ENCODE measurements at places on chromosomes 3 and 15.
A peak's percentile ranks its signal among the peaks of the same experiment; 100 is the strongest.

GRCh38 chr15:99059010-99059981, 45.6 kb upstream of the SYNM start:
- DNase-seq: peak; percentile 82

GRCh38 chr3:176491084-176491483, 706.2 kb downstream of the TBL1XR1 start:
- no peak for DNase-seq

DNA sequence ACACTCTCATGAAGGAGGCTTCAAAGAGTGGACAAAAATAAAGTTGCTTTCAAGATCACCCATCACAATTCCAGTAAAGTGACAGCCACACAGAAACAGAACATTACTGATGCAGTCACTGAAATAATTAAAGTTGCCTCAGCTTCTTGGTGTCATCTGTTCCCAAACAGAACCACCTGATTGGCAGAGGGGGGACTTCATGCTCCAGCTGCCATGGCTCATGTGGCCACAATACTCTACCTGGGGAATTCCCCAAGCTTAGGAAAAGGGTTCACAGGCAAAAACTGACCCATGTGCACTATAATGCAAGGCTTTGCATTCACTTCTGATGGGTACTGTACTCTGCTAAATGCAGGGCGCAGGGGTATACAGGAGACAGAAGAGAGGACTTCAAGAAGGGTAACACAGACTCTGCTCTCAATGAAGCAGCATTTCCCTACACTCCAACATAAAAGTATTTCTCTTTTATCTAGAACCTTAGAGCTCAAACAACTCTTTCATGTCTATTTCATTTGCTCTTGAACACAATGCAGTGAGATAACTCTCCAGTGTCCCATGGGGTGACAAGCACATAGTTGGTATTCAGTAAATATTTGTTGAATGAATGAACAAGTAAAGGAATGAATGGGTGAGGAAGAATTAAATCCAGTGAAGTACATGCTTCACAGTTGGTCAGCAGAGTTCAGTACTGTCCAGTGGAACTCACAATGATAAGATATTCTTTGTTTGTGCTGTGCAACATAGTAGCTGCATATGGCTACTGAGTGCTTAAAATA, 8.6 kb upstream of the CTNNB1 start:
- DNase-seq: no peak

GRCh38 chr3:87311309-87311708, 34.9 kb upstream of the POU1F1 start:
- no peak for DNase-seq

DNA sequence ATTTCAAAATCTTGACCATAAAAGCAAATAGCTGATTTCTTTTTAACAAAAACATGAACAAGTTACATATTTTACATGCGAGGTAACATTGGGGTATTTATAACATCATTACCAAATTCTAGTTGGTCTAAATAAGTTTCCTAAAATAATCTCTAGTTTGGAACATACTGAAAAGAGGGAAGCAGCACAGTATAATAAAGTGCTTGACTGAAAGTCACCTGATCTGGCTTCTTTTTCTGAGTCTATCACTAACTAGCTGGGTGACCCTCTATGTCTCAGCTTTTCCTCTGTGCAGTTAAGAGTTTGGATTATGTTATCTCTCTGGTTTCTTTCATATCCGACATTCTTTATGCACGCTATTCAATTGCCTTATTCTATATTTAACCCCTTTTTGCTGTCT, 19.8 kb upstream of the CNTN4 start:
- DNase-seq: no peak

- no peak for DNase-seq
Observed at GRCh38 chr3:61572879-61573278, 11.5 kb downstream of the PTPRG start.

DNA sequence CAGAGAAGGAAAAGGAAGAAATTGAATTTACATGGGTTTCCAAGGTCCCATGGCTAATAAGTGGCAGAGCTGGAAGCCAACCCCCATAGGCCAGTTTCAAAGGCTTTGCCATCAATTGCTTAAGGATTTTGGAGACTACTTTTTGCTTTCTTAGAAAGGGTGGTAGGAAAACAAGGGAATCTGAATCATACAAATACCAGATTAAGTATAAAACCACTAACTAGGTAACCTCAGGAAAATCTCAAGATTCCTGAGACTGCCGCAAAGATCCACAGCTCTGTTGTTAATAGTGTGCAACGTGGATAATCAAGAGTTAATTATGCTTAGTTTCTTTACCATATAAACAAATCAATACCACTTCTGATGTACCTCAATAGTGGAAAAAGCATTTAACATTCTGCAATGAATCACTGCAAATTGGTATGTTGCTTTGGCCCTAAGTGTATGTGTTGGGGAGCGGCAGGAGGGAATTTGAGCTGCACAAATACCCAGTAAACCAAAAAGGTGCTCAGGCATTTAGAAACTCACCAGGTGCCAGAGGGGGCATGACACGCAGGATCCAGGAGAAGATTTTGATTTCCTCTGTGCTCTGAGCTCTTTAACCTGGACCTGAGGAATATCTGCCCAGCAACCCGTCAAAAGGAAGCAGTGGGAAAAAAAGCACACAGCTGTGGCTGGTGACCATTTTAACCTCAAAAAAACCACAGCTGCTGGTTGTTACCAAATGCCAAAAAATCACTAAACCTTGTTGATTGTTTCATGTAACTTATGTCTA, 22.0 kb downstream of the AADAC start:
- DNase-seq: no peak

GRCh38 chr3:48155122-48155521, 33.1 kb downstream of the CDC25A start:
- no peak for DNase-seq

DNA sequence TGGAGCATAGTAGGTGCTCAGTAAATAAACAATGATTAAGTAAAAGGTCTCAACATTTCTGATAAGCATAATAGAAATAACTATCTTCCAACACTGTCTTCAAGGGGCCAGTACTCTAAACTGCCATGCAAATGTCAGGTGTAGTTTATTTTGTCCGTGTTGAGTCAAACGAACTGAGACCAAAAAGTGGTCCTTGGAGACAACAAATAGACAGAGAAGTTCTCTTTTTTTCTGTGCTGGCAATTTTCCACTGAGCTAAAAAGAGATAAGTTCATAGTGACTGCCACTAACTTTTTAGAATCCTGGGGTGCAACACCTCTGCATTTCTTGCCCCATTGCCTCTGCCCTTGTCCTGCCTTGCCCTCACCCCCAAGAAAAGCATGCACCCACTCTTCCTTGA, 14.7 kb upstream of the MBNL1 start:
- DNase-seq: no peak

- no peak for DNase-seq
Observed at GRCh38 chr15:71757741-71758530, 52.4 kb upstream of the NR2E3 start.

- DNase-seq: peak; percentile 84
Observed at GRCh38 chr3:58568572-58569286, 8.5 kb downstream of the FAM107A start.

- DNase-seq: no peak
Observed at GRCh38 chr15:70566989-70567388, 196.4 kb downstream of the UACA start.

GRCh38 chr15:42808913-42809312, 72.0 kb upstream of the CDAN1 start:
- no peak for DNase-seq

- no peak for DNase-seq
Observed at GRCh38 chr3:42187936-42188335, 78.0 kb downstream of the CCK start.

GRCh38 chr3:2697589-2697988, 412.6 kb downstream of the IL5RA start:
- no peak for DNase-seq

DNA sequence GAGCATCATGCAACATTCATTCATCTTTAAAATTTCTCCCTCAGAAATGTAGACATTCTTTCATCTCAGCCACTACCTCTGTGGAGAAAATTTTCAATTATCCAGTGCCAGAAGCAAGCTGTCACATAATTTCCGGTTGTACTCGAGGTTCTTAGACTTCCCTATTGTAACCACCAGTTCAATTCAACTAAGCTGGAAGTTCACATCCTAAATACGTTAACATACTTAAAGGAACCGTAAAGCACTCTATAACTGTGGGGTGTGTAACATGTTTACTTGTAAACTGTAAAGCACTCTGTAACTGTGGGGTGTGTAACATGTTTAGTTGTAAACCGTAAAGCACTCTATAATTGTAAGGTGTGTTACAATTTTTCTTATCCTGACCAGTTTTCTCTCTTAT, 150.3 kb downstream of the PLCL2 start:
- DNase-seq: no peak

DNA sequence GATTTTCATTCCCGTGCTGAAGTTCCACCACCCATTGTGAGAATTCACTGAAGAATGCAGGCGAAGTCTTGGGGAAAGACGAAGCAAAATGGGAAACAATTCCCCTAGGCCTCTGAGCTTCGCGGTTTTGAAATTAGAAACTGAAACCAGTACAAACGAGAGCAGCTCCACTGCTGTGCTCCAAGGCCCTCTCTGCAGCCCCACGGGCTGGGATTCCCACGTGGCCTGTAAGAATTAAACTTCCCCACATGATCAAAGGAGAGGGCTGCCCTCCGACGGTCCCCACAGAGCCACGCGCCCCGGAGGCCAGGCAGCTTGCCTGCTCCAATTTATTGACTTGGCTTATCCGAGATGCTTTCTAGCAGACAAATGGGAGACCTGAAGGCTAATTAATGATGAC, 144.0 kb downstream of the GREM1 start:
- peak; percentile 71 for DNase-seq

GRCh38 chr3:15955968-15956367, 158.2 kb upstream of the ANKRD28 start:
- DNase-seq: no peak

DNA sequence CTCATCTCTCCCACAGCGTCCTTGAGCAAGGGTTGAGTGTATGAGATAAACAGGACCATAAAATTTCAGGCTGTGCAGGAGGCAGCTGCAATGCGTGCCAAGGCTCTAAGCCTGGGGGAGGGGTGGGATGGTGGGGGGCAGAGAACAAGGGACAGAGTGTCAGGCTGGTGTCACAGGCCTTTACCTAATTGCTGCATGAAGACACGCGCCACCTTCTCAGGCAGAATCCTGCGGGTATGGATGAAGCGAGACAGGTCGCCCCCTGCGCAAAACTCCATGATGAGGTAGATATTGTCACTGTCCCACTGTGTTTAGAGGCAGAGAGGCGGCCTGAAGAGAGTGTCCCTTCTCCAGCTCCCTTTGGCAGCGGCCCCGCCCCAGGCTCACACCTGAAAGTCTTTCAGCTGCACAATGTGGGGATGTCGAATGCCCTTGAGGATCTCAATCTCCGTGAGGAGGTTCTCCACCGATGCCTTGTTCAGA, 1.0 kb downstream of the ULK3 start:
- DNase-seq: no peak

GRCh38 chr3:51275111-51275805, 109.8 kb upstream of the MANF start:
- no peak for DNase-seq

DNA sequence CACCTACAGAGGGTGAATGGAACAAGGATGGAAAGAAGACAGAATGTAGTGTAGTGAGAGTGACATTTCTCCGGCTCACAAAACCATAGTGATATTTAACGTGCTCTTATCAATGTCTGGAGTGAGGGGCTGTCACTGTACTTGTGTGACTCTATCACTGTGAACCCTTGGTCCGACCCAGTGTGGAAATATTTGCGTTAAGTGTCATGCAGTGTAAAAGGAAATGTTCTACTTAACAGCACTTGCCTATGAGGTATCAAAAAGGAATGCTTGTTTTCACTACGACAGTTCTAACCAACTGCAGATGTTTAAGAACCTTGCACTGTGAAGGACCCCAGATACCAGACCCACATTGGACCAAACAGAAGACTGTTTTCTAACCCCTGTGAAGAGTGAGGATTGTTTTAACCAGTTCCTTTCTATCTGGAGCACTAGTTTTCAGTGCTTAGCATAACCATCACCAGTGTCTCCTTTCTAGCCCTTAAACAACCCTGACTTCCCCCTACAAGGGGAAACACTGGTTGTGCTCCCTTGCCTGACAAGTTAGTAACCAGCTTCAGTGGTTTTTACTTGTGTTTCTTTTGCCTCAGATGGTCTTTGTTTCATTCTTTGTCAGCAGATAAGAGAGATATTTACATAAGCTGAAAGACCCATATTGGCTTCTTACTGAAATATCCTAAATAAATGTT, 144.7 kb upstream of the ABHD17C start:
- DNase-seq: no peak

DNA sequence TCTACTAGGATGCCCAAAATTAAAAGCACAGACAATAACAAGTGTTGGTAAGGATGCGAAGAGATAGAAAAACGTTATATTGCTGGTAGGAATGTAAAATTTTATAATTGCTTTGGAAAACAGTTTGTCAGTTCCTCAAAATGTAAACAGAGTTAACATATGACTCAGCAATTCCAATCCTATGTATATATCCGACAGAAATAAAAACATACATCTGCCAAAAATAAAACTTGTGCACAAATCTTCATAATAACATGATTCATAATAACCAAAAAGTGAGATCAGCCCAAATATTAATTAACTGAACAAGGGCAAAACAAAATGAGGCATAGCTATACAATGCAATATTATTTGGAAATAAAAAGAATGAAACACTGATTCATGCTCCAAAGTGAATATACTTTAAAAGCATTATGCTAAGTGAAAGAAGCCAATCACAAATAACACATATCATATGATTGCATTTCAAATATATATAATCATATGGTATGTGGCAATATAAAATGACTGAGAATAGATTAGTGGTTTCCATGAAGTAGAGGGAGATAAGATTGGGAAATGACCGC, 609.3 kb downstream of the IGSF11 start:
- DNase-seq: no peak

- no peak for DNase-seq
Observed at GRCh38 chr3:89238846-89239245, 131.4 kb downstream of the EPHA3 start.

DNA sequence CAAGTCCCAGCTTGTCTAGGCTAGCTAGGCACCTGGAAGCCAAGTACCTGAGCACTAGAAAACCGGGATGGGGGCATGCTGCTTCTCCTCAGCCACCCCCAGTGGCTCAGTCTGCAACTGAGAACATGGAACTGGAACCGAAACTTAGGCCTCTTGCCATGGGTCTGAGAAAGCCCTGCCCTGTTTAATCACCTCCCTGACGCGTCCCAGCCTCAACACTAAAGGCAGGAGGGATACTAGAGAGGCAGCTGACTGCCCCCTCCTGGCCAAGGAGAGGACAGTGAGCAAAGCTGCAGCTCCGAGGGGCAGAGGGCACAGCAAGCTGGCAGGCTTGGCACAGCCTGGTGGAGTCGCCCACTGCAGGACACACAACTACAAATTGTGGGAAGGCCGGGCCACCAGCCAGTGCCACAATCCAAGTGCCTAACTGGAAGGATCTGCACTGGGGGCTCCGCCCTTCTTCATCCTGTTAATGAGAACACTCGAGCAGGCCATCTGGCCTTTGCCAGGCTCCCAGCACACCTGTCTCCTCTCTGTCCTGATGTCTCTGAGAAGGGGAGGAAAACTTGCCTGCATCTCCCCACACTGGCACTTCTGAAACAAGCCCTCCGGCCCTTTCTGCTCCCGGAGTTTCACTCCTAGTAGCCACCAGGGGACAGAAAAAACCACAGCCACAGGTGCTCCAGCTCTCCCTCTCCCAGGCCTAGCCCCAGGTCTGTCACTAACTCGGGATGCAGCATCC, 53.7 kb downstream of the BDH1 start:
- peak; percentile 78 for DNase-seq

Data from upper lobe of right lung (tissue), 1 donor.